A549 treated with DMSO at 1 μM for 4 hours (cell line): ENCODE measurements at places on chromosomes 4 and X. TPM values are rescaled to one million over a fixed set of nuclear protein-coding genes. Genes with fewer than 3 reads are reported as not detected.

Gene TCEAL7
- not detected in 5 replicates for total RNA-seq

Gene CXCL6
- 0.12 TPM in 1 of 5 replicates, not detected in the others for total RNA-seq

Gene FGF5
- 0.20 to 1.0 TPM (median 0.61 TPM) in 5 replicates for total RNA-seq

Gene RAI2
- total RNA-seq, result 0.16 to 0.19 TPM (median 0.18 TPM) in 4 of 5 replicates, not detected in the other

Gene ITIH6
- total RNA-seq, result not detected in 5 replicates

Gene PPAT
- 19.2 to 23.7 TPM (median 22.3 TPM) in 5 replicates for total RNA-seq

Gene PWWP3B
- total RNA-seq, result not detected in 5 replicates

Gene CT45A3
- 0.10 to 0.16 TPM in 2 of 5 replicates, not detected in the others for total RNA-seq

Gene ACE2
- 0.06 TPM in 1 of 5 replicates, not detected in the others for total RNA-seq

Gene IBSP
- not detected in 5 replicates for total RNA-seq

Gene NAP1L3
- 0.22 to 0.61 TPM (median 0.40 TPM) in 5 replicates for total RNA-seq

Gene GPC3
- total RNA-seq, result not detected in 5 replicates

Gene TRIM75
- total RNA-seq, result not detected in 5 replicates

Gene SSX2
- not detected in 5 replicates for total RNA-seq

Gene SLC6A14
- 0.02 TPM in 1 of 5 replicates, not detected in the others for total RNA-seq

Gene OR13H1
- total RNA-seq, result not detected in 5 replicates

Gene NPY2R
- 0.02 to 0.08 TPM (median 0.08 TPM) in 4 of 5 replicates, not detected in the other for total RNA-seq

Gene FATE1
- total RNA-seq, result not detected in 5 replicates

Gene NLGN3
- total RNA-seq, result 0.91 to 1.4 TPM (median 0.94 TPM) in 5 replicates

Gene ARR3
- not detected in 5 replicates for total RNA-seq

Gene FAM9B
- not detected in 5 replicates for total RNA-seq

Gene DCAF4L1
- 0.09 to 0.24 TPM (median 0.11 TPM) in 5 replicates for total RNA-seq
